ENCODE measurements at places on chromosomes 5 and 9. TPM values are rescaled to one million over a fixed set of nuclear protein-coding genes. Genes with fewer than 3 reads are reported as not detected.

Gene RNF224
- total RNA-seq, result not detected

DNA sequence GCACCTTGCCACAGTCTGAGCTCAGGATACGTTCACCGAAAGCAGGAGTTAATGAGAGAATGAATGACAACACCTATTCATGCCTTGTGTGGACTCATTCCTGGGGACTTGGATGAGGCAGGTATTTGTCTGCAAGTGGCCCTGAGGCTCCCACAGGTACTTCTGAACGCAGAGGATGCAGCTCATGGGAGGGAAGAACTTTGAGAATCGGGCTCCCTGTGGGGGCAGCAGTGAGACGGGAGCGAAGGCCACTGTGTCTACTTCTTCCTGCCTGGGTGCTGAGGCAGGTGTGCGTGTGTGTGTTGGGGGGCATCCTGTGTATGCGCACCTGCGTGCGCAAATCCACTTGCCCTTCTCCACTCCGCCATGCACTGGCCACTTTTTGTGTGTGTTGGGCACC is 42.2 kb downstream of the PTPN3 start:
- H3K27ac ChIP-seq, result no peak overlapping the region
- H3K4me1 ChIP-seq, result no peaks in the 10 kb centered on the region
- no peaks in the 10 kb centered on the region for H3K27me3 ChIP-seq
- H3K4me3 ChIP-seq, result no peak overlapping the region
- DNase-seq, result no peak
- H3K36me3 ChIP-seq, result peaks cover 11% of the 10 kb centered on the region

DNA sequence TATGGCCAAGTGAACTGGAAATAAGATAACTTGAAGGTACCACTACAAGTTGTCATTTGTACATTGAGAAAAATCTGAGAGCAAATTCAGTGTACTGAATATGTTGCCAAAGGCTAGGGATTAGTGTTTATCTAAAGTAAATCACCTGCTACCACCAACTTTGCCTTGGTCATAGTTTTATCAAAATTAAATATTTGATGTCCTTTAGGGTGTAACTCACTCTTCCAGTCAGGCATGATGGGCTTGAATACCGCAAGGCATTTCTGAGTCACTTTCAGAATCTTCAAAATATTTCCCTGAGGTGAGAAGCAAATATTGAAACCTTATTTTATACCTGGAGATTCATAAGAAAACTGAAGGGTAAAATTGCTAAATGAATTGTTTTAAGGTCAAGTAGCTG is 1338.6 kb upstream of the ACO1 start:
- DNase-seq, result peak; percentile 47
- no peak overlapping the region for H3K4me3 ChIP-seq
- no peaks in the 10 kb centered on the region for H3K36me3 ChIP-seq
- H3K27me3 ChIP-seq, result no peaks in the 10 kb centered on the region

DNA sequence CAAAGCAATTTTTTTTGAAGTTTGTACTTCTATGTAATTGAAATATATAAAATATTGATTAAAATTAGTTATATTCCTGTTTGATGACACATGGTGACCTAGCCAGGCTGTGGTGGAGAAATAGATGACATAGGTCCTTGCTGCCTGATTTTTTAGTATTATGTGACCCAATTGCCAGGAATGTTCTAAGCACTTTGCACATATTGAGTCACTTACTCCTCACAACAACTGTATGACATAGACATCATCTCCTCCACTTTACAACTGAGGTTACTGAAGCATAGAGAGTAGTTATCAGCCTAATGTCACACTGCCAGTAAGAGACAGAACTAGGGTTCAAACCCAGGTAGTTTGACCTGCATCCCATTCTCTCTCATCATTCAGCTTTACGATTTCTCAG is 26.2 kb upstream of the SNX18 start:
- DNase-seq, result no peak
- no peak overlapping the region for H3K4me3 ChIP-seq
- H3K27ac ChIP-seq, result no peak overlapping the region
- no peaks in the 10 kb centered on the region for H3K36me3 ChIP-seq
- no peaks in the 10 kb centered on the region for H3K27me3 ChIP-seq

- H3K27me3 ChIP-seq, result no peaks in the 10 kb centered on the region
- no peak overlapping the region for H3K27ac ChIP-seq
- DNase-seq, result no peak
- peaks cover 62% of the 10 kb centered on the region for H3K36me3 ChIP-seq
- H3K4me3 ChIP-seq, result no peak overlapping the region
- H3K4me1 ChIP-seq, result peaks cover 36% of the 10 kb centered on the region
These were observed 33.5 kb downstream of the TMEM245 start for GRCh38 chr9:109086221-109086620.

- no peak for DNase-seq
- H3K4me3 ChIP-seq, result no peak overlapping the region
- H3K36me3 ChIP-seq, result peaks cover 32% of the 10 kb centered on the region
- H3K27me3 ChIP-seq, result no peaks in the 10 kb centered on the region
These were observed 49.4 kb downstream of the NUP214 start for GRCh38 chr9:131174681-131175239.

Gene PRSS3
- 91.2 TPM for total RNA-seq

GRCh38 chr5:13976867-13977830 is 32.7 kb upstream of the DNAH5 start:
- H3K4me3 ChIP-seq, result no peak overlapping the region
- no peaks in the 10 kb centered on the region for H3K36me3 ChIP-seq
- H3K4me1 ChIP-seq, result no peaks in the 10 kb centered on the region
- DNase-seq, result peak; percentile 53
- H3K27me3 ChIP-seq, result peaks cover 7% of the 10 kb centered on the region

Gene ABITRAM
- total RNA-seq, result 5.9 TPM

Gene OLFM1
- not detected for total RNA-seq

- no peak for DNase-seq
- peaks cover 4% of the 10 kb centered on the region for H3K36me3 ChIP-seq
- H3K4me1 ChIP-seq, result no peaks in the 10 kb centered on the region
- H3K27ac ChIP-seq, result no peak overlapping the region
These were observed 88.8 kb downstream of the FER start for GRCh38 chr5:108836492-108836891.

GRCh38 chr9:129785866-129786265 is 17.1 kb upstream of the TOR1B start:
- no peak overlapping the region for H3K4me3 ChIP-seq
- H3K27me3 ChIP-seq, result peaks cover 23% of the 10 kb centered on the region
- no peaks in the 10 kb centered on the region for H3K36me3 ChIP-seq
- no peak for DNase-seq
- no peaks in the 10 kb centered on the region for H3K4me1 ChIP-seq

- H3K27ac ChIP-seq, result no peak overlapping the region
- no peak for DNase-seq
- no peak overlapping the region for H3K4me3 ChIP-seq
- peaks cover 50% of the 10 kb centered on the region for H3K27me3 ChIP-seq
- no peaks in the 10 kb centered on the region for H3K4me1 ChIP-seq
These were observed 8.7 kb upstream of the GFI1B start for GRCh38 chr9:132969783-132970182.

DNA sequence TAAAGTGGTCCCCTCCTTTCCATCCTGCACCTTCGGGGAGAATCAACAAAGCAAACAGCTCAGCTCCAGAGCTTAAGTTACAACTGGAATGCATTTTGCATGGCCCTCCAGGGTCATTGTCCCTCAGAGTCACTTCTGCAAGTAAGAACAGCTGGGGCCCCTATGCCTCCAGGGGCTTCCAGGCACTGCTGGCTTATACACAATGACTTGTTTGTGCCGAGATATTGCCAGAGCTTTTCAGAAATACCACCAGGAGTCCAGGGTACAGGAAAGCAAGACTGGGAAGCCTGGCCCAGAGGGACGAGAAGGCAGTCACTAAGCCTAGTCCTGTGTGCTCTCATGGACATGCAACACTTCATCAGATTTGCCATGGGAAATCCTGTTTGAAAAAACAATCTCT is 11.3 kb downstream of the FRMD3 start:
- DNase-seq, result peak; percentile 25
- no peak overlapping the region for H3K4me3 ChIP-seq
- no peak overlapping the region for H3K27ac ChIP-seq
- no peaks in the 10 kb centered on the region for H3K4me1 ChIP-seq
- H3K36me3 ChIP-seq, result no peaks in the 10 kb centered on the region

Gene MZB1
- total RNA-seq, result 1.7 TPM

GRCh38 chr5:169125571-169125970 is 175.4 kb downstream of the SLIT3 start:
- no peaks in the 10 kb centered on the region for H3K36me3 ChIP-seq
- H3K4me1 ChIP-seq, result no peaks in the 10 kb centered on the region
- no peaks in the 10 kb centered on the region for H3K27me3 ChIP-seq
- DNase-seq, result no peak
- H3K4me3 ChIP-seq, result no peak overlapping the region

DNA sequence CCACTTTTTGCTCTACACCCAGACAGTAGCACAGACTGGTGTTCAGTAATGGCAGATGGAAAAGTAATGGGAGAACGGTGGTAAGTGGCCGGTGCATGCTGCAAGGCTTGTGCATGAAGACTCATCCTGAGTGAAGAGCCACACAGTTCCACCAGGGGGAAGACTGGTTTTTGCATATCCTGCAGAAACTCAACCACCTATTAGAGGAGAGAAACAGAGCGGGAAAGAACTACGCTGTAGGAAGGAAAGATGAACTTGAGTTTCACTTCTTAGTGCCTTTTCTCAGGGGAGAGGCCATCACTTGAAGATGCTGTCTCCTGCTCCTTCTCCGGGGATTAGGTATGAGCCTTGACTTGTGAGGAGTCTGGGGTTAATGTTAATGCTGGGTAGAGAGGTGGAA is 9.4 kb upstream of the PRSS3 start:
- peaks cover 9% of the 10 kb centered on the region for H3K4me1 ChIP-seq
- H3K27ac ChIP-seq, result no peak overlapping the region
- H3K27me3 ChIP-seq, result no peaks in the 10 kb centered on the region
- no peak overlapping the region for H3K4me3 ChIP-seq
- no peaks in the 10 kb centered on the region for H3K36me3 ChIP-seq
- DNase-seq, result no peak

GRCh38 chr9:134134949-134135342 is 936 bp upstream of the WDR5 start:
- H3K27ac ChIP-seq, result peak overlapping the region; percentile 95
- H3K27me3 ChIP-seq, result no peaks in the 10 kb centered on the region
- H3K36me3 ChIP-seq, result peaks cover 4% of the 10 kb centered on the region
- H3K4me3 ChIP-seq, result peak overlapping the region; percentile 99
- peaks cover 65% of the 10 kb centered on the region for H3K4me1 ChIP-seq
- DNase-seq, result no peak

Gene AGPAT2
- total RNA-seq, result 111 TPM

Gene FAM221B
- not detected for total RNA-seq

DNA sequence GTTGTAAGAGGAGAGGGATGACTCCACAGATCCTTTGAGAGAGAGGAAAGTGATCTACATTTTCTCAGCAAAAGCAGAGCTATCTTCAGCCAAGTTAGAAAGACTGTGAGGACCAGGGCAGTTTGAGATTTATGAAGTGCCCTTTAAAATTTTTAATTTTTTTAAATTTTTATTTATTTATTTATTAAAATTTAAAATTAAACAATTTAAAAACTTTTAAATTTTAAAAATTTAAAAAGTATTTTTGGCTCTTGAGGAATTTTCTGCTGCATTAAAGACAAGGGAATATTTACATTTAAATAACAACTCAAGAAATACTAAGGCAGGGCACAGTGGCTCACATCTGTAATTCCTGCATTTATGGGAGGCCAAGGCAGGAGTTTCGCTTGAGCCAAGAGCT is 30.4 kb upstream of the OCLN start:
- no peak overlapping the region for H3K27ac ChIP-seq
- no peaks in the 10 kb centered on the region for H3K4me1 ChIP-seq
- H3K27me3 ChIP-seq, result no peaks in the 10 kb centered on the region
- H3K4me3 ChIP-seq, result no peak overlapping the region
- no peaks in the 10 kb centered on the region for H3K36me3 ChIP-seq

- H3K4me3 ChIP-seq, result no peak overlapping the region
- DNase-seq, result no peak
- H3K27me3 ChIP-seq, result no peaks in the 10 kb centered on the region
- H3K4me1 ChIP-seq, result no peaks in the 10 kb centered on the region
- H3K36me3 ChIP-seq, result no peaks in the 10 kb centered on the region
These were observed 321.2 kb upstream of the CCNH start for GRCh38 chr5:87733897-87734296.

GRCh38 chr9:105070176-105070575 is 142.2 kb upstream of the ABCA1 start:
- no peaks in the 10 kb centered on the region for H3K36me3 ChIP-seq
- H3K4me1 ChIP-seq, result peaks cover 13% of the 10 kb centered on the region
- H3K4me3 ChIP-seq, result no peak overlapping the region
- DNase-seq, result no peak
- no peaks in the 10 kb centered on the region for H3K27me3 ChIP-seq
- no peak overlapping the region for H3K27ac ChIP-seq

GRCh38 chr9:72424131-72424530 is 59.1 kb upstream of the ZFAND5 start:
- no peak for DNase-seq
- no peaks in the 10 kb centered on the region for H3K4me1 ChIP-seq
- H3K4me3 ChIP-seq, result no peak overlapping the region
- no peak overlapping the region for H3K27ac ChIP-seq

DNA sequence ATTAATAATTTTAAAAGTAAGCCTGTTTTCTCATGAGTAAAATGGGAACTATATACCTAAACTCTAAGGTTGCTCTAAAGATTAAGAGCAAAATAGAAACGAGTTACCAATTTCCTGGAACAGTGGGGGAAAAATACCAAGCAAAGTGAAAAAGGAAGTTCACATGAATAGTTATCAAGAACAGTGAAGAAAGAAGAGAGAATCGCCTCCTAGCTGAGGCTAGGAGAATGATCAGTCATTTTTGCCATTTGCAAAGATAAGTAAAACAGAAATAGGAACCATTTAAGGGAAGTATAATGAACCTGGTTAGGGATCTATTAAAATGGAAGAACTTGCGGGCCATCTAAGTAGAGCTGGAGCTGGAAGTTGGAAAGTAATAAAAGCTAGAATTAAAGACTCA is 50.7 kb downstream of the P4HA2 start:
- no peak for DNase-seq
- H3K27me3 ChIP-seq, result no peaks in the 10 kb centered on the region
- no peak overlapping the region for H3K27ac ChIP-seq
- H3K4me1 ChIP-seq, result no peaks in the 10 kb centered on the region
- no peaks in the 10 kb centered on the region for H3K36me3 ChIP-seq

Gene FAM78A
- 3.1 TPM for total RNA-seq

DNA sequence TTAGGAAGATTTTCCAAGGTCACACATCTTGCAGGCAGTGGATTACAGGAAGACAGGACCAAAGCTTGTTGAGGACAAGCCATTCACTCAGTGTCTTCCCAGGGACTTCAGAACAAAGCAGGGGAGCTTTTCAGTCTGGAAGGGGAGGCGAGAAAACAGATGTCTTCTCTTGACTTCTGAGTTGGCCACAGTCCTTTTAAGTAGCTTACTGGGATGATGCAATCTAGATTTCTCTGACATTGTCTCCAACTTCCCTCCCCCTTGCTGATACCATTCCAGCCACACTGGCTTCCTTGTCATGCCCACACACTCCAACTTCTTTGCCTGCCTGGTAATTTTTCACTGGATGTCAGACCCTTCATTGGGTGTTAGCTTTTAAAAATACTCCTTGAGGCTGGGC is 174.2 kb upstream of the TBC1D2 start:
- H3K4me1 ChIP-seq, result no peaks in the 10 kb centered on the region
- no peak for DNase-seq
- no peaks in the 10 kb centered on the region for H3K27me3 ChIP-seq
- no peak overlapping the region for H3K4me3 ChIP-seq
- H3K36me3 ChIP-seq, result no peaks in the 10 kb centered on the region
- no peak overlapping the region for H3K27ac ChIP-seq

All from stomach (tissue), 19 donors.